ENCODE measurements at places on chromosomes 13 and 19.
A peak's percentile ranks its signal among the peaks of the same experiment; 100 is the strongest.

DNA sequence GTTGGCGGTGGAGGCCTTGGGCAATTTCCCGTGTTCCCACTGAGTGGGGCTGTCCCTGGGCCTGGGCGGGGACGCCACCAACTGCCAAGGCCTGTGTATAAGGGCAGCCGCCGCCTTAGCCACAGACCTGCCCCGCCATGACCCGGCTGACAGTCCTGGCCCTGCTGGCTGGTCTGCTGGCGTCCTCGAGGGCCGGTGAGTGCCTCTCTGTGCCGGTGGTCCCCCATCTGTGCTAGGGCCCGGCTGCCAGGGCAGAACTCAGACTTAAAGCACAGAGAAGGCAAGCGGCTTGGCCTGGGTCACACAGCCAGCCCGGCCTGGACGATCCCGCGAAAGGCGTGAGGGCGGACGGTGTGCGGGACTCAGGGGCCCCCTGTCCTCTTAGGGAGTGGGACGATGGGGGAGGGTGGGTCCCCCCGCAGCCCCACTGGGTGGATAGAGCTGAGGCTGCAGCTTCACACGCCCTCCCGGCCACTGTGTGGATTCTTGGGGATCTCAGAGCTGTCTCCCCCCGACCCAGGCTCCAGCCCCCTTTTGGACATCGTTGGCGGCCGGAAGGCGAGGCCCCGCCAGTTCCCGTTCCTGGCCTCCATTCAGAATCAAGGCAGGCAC, at the start of gene AZU1:
AZU1 (plus strand) TSS at position 128 of the 612 bp plus-strand sequence; CDS start at position 138, 10 bp downstream.
- no peak for DNase-seq

DNA sequence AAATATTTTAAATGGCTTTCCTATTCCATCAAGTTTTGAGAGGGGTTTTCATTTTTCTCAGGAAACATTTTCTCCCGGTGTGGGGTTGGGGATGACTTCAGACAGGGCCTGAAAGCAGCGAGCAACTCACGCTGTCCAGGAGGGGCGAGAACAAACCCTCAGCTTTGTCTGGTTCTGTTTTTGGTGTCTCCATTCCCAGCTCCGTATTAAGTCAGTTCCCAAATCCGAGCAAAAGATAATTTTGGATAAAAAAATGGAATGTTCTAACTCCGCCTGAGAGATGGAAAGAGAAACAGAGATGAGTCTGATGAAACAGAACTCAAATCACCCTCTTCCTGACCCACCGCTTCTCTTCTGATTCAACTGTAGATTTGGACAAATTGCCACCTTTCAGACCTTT, 38.4 kb downstream of the RFX2 start:
- DNase-seq, result no peak

DNA sequence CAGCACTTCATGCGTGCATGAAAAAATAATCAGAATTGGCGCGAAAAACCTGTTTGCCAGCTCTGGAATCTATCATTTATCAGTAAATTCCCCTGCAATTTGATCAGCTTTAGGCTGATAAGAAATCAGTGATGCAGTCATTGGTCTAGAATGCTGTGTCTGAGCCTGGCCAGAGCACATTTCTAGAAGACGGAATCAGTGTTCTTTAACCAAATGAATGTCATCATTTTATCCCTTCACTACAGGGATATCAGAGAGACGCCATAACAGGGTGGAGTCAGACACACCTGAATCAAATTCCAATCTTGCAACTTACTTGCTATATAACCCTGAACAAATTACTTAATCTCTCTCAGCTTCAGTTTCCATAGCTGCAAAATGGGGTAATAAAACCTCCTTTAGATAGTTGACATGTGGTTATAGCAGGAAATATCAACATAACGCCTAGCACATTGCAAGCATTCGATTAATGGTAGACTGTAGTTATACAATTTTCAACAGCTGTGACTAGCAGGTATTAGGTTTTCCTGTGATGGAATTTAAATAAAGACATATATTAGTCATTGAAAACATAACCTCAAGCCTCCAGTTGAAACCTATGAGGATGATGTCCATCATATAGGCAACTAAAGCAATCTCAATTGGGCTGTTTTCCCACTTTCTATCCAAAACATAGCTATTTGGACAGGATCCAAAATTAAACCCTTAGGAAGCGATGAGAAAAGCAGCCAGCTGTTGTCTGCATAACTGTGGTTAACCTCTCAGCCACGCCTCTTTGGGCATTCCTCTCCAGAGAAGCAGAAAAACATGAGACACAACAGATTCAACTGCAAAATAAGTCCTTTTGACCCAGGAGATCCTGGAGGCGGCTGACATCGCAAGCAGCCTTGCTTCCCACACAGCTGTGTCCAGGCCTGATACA, 51.6 kb upstream of the UBL3 start:
- DNase-seq, result peak; percentile 14

GRCh38 chr13:45337803-45338202, 3.2 kb downstream of the TPT1 start:
- DNase-seq, result no peak

DNA sequence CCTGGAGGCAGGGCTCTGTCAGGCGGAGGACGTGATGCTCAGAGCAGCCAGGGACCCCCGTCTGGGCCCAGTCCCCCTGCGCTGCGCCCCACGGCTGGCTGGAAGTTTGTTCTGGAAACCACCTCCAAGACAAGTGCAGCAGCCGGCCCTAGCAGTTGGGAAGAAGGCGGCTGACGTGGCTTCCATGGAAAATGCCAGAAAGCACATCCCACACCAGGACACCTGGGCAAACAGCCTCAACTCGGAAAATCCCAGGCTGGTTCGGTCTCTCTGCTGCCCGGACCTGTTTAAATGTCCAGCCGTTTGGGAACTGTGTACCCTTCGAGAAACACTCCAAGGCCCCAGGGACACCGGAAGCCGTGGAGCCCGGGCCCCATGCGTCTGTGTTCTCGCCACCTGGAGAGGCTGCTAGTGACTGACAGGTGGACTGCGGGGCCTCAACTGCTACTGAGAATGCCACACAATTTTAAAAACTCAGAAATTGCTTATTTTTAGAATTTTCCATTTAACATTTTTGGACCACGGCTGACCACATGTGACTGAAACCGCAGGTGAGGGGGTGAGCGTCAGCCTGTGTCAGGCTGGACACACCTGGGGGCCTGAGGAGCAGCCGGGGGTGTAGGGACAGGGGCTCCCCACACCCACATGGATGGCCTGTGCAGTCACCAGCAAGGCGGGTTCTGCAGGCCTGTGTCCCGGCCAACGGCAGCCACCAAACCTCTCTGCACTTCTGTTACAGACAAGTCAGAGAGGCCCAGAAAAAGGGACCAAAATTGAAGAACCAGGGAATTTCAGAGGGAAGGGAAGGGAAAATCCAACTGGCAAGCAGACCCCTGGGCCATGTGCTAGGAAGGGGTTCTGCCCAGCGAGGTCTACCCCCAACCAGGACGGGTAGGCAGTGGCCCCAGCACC, 31.7 kb downstream of the RASA3 start:
- DNase-seq, result peak; percentile 12

GRCh38 chr19:16394681-16395375, 70.2 kb downstream of the KLF2 start:
- DNase-seq, result no peak

DNA sequence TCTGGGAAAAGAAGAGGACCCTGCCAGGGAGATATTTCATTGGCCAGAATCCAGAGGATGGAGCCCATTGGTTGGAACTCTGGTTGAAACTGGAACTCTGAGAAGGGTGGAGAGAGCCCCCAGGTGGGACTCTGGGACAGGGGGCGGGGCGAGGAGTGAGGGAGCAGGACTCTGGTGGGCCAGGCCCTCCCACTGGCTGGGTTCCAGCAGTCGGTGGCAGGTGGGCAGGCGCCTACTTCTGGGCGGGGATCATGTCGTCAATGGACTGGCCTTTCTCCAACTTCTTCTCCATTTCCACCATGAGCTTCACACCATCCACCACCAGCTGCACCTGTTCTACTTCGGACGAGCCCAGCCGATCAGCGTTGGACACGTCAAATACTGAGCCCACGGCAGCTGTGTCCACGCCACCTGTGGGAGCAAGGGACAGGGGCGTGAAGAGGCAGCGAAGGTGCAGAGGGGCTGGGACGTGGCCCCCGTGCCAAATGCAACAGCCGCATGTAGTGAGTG, 16.1 kb downstream of the CKM start:
- no peak for DNase-seq

GRCh38 chr13:24630851-24631620, 49.2 kb upstream of the ATP12A start:
- DNase-seq, result no peak

Data from activated naive CD4-positive, alpha-beta T cell treated with anti-CD3 and anti-CD28 coated beads, Interleukin-2, amount 50 U/mL, for 16 hours (primary cell).